Activated CD4-positive, alpha-beta T cell treated with anti-CD3 and anti-CD28 coated beads, Interleukin-2, amount 50 U/mL, for 48 hours (primary cell): ENCODE measurements at places on chromosomes 3 and 15.

DNA sequence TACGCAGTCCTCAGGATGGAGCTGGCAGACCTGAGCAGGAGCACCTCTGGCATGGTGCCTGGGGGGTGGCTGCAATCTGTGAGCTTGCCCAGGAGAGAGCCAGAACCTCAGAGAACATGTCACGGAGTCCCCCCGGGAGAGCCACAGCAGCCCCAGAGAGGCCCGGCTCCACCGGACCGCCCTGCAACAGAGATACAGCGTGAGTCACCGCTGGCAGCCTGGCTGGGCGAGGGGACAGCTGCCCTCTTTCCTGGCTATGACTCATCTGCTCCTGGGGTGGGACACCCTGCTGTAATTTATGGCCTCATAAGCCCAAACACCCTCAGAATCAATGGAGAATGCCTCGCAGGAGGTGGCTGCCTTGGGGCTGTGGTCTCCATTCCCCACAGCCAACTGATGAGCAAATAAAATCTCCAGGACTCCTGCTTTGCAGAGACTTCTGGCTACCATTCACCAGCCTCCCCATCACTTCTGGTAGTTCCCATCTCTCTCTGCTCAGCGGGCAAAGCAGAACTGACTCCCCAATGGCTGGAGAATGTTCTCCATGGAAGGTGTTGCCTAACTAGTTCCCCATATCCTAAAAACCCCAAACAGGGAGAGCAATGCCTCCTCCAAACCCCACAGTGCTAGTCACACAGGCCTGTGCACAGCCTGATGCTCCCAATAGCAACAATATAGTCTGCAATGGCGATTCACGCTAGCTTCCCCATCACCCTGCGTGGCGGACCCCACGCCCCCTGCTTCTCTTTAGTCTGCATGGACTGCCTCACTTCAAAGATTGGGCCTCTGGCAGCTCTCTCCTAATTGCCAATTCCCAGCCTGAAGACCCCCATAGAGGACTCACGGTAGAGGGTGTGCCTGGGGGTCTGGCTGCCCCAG is 21.6 kb downstream of the ACSBG1 start:
- no peak for DNase-seq

GRCh38 chr3:13835246-13835645 is 44.6 kb downstream of the WNT7A start:
- DNase-seq: no peak

- DNase-seq: no peak
Observed at GRCh38 chr15:39193611-39194010, 387.3 kb upstream of the THBS1 start.

DNA sequence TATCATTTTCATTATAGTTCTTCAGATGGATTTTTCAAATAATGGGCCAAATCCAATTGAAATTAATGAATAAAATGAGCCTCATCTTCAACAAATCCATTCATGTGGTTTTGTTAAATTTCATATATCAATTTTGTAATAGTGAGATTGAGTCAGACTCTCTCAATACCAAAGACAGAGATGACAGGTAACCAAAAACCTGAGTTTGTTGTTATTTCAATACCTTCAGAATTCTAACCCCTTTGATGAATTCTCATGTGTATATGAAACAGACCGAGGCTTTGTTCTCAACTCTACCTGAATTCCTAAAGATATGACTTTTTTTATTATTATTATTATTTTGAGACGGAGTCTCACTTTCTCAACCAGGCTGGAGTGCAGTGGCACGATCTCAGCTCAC is 92.8 kb downstream of the FOXP1 start:
- no peak for DNase-seq

- no peak for DNase-seq
Observed at GRCh38 chr15:97479957-97480356, 480.5 kb upstream of the ARRDC4 start.

DNA sequence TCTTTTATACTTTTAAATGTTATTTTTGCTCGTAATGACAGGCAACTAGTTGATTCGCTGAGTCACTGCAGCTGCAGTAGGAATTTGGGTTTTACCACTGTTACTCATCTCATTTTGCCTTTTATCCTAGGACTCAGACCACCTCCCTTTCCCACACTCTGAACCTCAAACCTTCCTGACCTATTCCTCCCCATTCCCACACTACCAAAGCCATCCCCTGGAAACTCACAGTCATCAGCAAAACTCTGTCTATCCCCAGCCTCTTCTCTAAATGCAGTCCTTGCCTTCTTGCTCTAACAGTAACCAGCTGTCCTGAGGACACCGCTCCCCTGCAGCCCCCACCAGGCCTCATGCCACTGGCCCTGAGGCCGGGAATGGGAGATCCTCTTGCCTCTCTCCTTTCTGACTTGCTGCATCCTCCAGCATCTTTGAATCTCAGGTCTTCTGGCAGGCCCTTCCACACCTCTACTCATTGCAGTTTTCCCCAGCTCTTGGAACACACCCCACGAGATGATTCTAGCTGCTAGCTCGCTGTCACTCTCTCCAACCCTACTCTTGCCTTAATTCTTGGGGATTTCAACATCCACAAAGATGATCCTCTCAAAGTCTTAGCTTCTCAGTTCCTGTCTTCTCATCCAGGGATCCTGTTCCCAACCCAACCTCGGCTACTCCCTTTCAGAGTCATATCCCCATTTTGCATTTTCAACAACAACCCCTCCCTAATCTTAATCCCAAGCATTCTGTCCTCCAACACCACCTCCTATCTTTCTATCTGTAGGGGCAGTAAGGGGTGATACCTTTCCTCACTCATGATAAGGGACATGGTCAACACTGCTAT is 55.9 kb upstream of the C3orf80 start:
- no peak for DNase-seq

DNA sequence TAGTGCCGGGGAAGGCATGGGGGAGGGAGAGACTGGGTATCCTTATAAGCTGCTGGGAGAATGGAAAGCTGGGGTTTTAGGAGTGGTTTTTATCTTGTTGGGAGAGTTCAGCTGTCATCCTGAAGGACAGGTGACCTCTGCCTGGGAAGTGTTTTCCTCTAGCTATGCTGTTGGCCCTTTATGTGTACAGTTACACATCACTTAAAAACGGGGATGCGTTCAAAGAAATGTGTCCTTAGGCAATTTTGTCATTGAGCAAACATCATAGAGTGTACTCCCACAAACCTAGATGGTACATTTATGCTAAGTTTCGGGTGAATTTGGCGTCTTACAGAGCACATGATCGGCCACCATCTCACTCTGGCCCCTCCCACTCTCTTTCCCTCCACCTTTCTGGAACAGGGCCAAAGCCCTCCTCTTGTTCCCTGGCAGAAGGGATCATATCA is 164.3 kb upstream of the NUDT16 start:
- no peak for DNase-seq

DNA sequence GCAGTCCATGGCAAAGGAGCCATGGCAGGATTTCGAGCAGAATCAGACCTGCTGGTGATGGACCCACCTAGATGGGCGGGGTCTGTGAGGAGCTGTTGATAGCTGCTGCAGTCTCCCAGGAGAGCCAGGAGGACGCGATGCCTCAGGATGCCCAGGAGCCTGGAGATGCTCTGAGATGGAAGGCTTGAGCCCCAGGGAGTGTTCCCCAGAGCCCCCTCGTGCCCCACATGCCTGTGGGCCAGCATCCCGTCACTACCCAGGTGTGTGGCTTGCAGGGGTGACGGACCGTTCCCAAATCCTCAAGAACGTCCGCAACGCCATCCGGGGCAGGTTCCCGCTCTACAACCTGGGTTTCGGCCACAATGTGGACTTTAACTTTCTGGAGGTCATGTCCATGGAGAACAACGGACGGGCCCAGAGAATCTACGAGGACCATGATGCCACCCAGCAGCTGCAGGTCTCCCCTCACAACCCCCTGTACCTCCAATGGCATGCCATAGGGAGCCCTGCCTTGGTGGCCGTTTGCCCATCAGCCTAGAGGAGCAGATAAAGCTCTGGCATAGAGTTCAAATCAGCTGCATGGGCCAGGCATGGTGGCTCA is 6.7 kb downstream of the ITIH1 start:
- no peak for DNase-seq

- no peak for DNase-seq
Observed at GRCh38 chr15:60424006-60424405, 26.2 kb upstream of the ANXA2 start.
